Inflammatory macrophage treated with lipopolysaccharide for 4 hours (primary cell): ENCODE measurements at places on chromosomes 2 and 18.

DNA sequence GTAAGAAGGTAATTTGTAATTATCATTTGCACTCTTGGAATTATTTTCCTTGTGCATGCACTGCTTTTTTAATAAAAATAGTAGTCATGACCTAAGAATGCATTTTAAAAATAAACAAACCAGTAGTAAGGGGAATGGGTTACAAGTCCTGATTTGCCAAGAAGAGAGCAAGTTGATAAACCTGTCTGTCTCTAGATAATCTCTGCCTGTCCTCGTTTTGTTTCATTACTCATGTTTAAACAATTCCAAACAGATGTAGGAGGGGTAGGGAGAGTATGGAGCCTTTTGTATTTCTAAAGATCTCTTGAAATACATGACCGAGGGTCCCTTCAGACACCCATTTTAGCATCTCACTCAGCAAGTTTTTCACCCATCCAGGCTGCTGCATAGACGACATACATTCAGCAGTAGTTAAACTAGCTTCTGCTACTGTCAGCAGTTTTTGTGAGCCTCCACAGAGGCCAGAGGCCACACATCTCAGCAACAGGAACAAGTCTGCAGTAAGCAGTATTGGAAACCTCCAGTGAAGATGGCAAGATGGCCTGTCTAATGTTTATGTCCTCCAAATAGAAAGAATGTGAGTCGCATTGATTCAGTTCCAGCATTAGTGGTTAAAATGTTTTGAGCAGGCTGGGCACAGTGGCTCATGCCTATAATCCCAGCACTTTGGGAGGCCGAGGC is 2.3 kb upstream of the EXOC6B start:
- no peak for DNase-seq

- no peak for DNase-seq
Observed at GRCh38 chr2:64942693-64943092, 46.5 kb upstream of the SLC1A4 start.

GRCh38 chr2:173858291-173858731 is 106.9 kb downstream of the SP3 start:
- no peak for DNase-seq

DNA sequence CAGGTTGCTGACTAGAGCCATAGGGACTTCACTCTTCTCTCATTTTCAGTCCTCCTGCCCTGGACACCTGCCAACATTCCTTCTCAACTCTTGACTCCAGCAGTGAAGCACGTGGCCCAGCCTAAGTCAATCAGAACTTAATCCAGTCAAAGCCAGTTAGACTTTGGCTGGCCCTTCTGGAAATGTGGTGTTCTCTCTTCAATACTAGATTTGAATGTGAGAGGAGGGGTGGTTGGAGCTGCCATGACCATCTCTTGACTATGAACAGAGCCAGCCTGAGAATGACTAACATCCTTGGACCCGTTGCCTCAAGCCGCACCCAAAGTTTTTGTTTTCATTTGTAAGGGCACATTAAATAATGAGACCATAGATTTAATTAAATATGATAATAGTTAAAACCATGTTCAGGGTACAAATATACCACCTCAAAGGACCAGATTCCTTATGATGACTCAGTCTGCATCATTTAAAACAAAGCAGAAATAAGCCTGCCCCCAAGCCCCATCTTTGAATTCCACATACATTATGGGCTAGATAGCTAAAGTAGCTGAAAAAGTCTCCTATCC is 49.7 kb upstream of the RASGRP3 start:
- DNase-seq: no peak

DNA sequence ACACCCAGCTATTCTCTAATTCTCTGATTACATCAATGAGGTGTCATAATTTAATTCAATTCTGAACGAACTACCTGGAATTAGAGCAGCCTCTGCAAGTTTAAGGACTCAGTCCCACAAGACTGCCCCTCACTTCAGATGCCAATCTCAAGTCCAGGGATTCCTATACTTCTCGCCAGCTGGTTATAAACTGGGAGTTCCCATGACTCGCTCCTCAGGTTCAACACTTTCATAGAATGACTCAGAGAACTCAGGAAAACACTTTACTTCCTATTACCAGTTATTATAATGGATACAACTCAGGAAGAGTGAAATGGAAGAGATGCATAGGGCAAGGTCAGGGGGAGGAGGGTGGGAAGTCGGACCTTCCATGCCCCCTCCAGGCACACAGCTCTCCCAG is 112.3 kb upstream of the ATP5MC3 start:
- DNase-seq: no peak

- no peak for DNase-seq
Observed at GRCh38 chr2:194539425-194539824, 1117.6 kb upstream of the SLC39A10 start.

DNA sequence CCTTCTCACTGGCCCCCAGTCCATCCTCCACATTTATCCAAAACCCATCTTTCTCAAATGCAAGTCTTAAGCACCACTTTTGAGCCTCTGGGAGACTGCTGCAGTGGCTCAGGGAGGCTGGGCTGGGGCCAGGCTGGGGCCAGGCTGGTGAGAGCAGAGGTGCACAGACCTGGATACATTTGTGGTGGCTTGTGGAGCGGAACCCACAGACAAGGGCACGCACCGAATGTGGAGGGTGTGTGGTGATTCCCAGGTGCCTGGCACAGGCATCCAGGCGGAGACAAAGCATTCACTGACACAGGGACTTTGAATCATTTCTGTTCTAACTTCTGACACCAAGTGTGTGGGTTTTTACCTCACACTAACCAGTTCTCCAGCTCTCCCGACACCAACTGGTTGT is 42.2 kb upstream of the MGAT4A start:
- DNase-seq: no peak

DNA sequence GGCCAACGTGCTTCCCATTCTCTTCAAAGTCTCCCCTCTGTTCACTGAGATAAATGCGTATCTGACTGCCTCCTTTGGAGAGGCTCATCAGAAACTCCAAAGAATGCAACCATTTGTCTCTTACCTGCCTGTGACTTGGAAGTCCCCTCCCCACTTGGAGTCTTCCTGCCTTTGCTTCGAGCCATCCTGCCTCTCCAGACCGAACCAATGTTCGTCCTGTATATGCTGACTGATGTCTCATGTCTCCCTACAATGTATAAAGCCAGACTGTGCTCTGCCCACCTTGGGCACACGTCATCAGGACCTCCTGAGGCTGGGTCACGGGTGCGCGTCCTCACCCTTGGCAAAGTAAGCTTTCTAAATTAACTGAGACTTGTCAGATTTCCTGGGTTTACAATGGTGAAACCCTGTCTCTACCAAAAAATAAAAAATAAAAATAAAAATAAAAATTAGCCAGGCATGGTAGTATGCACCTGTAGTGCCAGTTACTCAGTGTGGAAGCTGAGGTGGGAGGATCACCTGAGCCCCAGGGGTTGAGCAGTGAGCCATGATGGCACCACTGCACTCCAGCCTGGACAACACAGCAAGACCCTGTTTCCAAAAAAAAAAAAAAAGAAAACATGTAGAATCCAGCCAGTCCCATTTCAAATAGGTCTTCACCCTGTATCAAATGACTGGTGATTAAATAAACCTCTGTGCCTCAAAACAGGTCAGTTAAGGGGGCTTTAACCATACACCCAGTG is 29.0 kb downstream of the HDLBP start:
- DNase-seq: no peak

DNA sequence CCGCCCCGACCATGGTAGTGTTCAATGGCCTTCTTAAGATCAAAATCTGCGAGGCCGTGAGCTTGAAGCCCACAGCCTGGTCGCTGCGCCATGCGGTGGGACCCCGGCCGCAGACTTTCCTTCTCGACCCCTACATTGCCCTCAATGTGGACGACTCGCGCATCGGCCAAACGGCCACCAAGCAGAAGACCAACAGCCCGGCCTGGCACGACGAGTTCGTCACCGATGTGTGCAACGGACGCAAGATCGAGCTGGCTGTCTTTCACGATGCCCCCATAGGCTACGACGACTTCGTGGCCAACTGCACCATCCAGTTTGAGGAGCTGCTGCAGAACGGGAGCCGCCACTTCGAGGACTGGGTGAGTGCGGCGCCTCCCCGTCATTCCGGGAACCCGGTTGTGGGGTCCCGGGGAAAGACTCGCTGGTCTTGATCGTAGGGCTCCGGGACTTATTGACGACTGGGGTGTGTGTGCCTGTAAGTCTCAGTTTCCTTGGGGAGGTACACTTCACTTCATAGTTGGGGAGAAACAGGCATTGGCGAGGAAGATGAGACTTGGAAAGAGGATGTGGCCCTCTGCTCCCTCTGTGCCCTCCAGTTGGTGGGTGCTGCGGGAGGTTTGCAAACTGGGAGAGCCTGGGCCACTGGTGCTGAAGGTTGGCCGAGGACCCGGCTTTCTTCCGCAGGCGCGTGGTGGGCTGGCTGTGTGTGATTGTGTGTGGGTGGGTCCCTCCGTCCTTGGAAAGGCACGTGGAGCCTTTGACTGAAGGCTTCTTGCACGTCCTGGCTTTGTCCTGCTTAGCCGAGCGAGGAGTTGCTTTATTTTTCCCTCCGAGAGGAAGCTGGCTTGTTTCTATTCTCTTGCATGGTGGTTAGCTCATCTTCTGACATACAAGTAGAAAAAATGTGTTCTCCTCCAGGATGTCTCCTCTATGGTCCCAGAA is 886 bp downstream of the PRKCE start:
- DNase-seq: peak; percentile 77

DNA sequence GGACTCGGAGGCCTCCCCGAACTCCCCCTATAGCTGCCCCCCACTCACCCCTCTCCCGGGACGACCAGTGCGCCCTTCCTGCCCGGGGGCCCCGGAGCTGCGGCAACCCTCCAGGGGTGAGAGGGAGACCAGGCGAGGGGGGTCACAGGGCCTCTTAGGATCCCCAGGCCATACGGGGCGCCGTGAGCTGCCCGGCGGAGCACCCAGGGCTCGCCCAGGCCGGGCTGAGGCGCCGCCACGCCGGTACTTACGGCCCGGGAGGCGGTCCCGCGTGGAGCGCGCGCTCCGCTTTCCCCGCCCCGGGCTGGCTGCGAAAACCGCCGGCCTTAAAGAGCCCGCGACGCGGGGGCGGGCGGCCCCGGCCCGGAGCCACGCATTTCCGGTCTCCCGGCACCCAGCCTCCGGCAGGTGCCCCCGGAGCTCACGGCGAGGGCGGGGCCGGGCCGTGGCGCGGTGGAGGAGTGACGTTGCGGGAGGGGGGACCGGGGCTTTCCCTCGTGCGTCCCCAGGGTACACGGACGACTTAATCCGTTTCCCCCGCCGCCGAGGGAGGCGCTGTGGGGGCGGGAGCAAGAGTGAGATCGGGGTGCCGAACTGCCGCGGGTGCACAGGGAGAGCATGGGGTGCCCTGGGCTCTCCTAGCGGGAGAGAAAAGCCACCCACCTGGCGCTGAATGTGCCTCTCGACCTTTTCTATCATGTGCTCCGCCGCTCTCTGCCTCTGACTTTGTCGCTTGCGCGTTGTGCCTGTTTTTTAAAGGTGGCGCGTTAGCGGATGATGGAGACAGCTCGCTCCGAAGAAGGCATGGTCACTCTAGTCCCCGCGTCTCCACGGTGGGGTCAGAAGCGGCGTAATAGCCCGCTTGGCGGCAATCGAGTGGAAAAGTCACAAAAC is at the start of gene METTL21A:
TSS of gene METTL21A (minus strand) at position 381 of the 894 bp plus-strand sequence. CDS start 1,019 bp downstream, outside the sequence.
- peak; percentile 84 for DNase-seq

- no peak for DNase-seq
Observed at GRCh38 chr18:25651553-25651952, 299.6 kb upstream of the ZNF521 start.

DNA sequence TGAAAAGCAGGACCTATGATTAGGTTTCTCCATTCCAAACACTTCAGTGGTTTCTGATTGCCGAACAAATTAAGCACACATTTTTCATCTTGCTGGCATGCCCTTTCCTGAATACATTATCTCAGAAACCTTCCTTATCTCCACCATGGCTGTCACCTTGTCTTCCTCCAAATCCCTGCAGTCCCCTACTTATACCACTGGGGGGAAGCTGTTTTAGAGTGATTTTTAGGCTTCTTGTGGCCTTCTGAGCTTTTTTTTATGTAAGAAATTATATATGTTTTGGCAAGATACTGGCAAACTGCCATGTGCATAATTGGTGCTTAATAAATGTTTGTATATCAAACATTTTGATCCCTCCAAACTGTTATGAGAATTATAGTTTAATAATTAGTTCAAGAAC is 229.2 kb downstream of the MYT1L start:
- DNase-seq: no peak
